ENCODE measurements at places on chromosomes 3 and 15. TPM values are rescaled to one million over a fixed set of nuclear protein-coding genes. Genes with fewer than 3 reads are reported as not detected.

Gene CCDC80
- total RNA-seq: 41.5 TPM

Gene AMT
- 5.0 TPM for total RNA-seq

Gene MKRN2OS
- not detected for total RNA-seq

Gene BCL2A1
- 2.0 TPM for total RNA-seq

Gene GRK7
- total RNA-seq: not detected

DNA sequence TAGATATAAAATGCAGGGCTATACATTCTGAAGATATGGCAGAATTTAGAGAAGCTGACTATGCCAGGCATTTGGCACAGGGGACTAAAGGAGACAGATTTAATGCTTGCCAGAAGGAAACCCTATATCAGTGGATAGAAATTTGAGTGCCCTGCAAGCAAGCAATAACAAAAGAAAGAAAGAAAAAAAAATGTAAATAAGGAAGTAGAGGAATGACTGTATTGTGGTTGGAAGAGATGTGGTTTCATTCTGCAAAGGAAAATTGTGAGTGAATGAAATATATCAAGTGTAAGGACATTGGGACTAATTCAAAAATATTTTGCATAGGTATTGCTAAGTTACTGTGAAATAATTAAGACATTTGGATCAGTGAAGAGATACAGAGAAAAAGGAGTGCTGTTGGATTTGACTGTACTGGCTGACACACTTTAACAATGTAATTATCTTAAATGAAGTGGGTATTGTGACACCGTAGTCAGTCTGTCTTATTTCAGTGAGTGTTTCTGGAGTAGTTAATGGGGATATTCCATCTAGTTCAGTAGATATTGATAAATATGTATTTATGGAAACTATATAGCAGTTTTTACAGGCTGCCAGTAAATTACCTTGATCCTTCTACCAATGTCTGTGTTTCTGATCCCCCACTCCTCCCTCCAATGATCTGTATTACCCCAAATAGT is 418.2 kb downstream of the CNTN4 start:
- H3K27ac ChIP-seq: no peak overlapping the region
- peaks cover 10% of the 10 kb centered on the region for H3K27me3 ChIP-seq
- no peak for DNase-seq
- H3K36me3 ChIP-seq: no peaks in the 10 kb centered on the region

DNA sequence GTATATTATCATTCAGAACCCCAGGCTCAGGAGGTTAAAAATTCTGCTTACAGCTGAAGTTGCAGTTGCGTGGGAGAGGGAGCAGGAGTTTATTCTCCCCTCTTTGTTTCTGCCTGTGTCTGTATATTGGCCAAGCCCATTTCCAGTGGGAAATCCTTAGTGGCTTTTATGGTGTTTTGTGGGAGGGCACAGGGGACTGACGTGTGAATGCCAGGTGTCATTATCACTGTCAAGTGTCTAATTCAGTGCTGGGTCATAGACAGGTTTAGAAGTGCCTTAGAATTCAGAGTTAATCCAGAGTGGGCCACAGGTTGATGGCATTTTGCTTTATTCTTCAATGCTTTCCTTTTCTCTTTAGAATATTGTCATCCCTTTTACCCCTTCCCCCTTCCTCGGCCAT is 33.4 kb downstream of the SLCO3A1 start:
- no peaks in the 10 kb centered on the region for H3K36me3 ChIP-seq
- no peak for DNase-seq
- peaks cover 21% of the 10 kb centered on the region for H3K4me1 ChIP-seq
- H3K27me3 ChIP-seq: no peaks in the 10 kb centered on the region
- H3K27ac ChIP-seq: no peak overlapping the region

GRCh38 chr3:31399271-31399670 is 133.5 kb upstream of the STT3B start:
- H3K4me3 ChIP-seq: no peak overlapping the region
- no peaks in the 10 kb centered on the region for H3K36me3 ChIP-seq
- DNase-seq: no peak
- no peaks in the 10 kb centered on the region for H3K4me1 ChIP-seq
- no peak overlapping the region for H3K27ac ChIP-seq
- no peaks in the 10 kb centered on the region for H3K27me3 ChIP-seq

DNA sequence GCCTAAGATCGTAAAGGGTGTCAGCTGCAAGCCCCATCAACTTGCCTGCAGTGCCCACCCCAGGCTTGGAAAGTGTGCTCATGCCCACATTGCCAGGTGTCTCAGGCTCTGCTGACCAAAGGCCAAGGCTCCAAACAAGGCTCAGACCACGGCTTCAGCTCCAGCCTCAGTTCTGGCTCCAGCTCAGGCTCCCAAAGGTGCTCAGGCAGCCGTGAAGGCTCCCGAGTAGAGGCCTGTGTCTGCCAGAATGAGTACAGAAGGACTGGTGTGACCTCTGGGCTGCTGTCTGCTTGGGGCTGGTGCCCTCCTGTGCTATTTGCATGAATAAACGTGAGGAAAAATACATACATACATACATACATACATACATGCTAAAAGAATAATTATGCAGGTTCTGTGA is 27.9 kb upstream of the UACA start:
- peak; percentile 85 for DNase-seq
- no peaks in the 10 kb centered on the region for H3K27me3 ChIP-seq

GRCh38 chr3:58144478-58145325 is 66.1 kb downstream of the DNASE1L3 start:
- H3K36me3 ChIP-seq: peaks cover 45% of the 10 kb centered on the region
- no peaks in the 10 kb centered on the region for H3K27me3 ChIP-seq
- no peak overlapping the region for H3K4me3 ChIP-seq
- H3K4me1 ChIP-seq: peaks cover 12% of the 10 kb centered on the region
- peak overlapping the region; percentile 54 for H3K27ac ChIP-seq

- H3K4me3 ChIP-seq: no peak overlapping the region
- H3K4me1 ChIP-seq: no peaks in the 10 kb centered on the region
- DNase-seq: no peak
These were observed 21.8 kb upstream of the SHC4 start for GRCh38 chr15:48985516-48985915.

GRCh38 chr3:4494895-4495264 is 1.7 kb downstream of the ITPR1 start:
- H3K4me1 ChIP-seq: peaks cover 22% of the 10 kb centered on the region
- H3K36me3 ChIP-seq: no peaks in the 10 kb centered on the region
- no peaks in the 10 kb centered on the region for H3K27me3 ChIP-seq
- peak overlapping the region; percentile 74 for H3K4me3 ChIP-seq

DNA sequence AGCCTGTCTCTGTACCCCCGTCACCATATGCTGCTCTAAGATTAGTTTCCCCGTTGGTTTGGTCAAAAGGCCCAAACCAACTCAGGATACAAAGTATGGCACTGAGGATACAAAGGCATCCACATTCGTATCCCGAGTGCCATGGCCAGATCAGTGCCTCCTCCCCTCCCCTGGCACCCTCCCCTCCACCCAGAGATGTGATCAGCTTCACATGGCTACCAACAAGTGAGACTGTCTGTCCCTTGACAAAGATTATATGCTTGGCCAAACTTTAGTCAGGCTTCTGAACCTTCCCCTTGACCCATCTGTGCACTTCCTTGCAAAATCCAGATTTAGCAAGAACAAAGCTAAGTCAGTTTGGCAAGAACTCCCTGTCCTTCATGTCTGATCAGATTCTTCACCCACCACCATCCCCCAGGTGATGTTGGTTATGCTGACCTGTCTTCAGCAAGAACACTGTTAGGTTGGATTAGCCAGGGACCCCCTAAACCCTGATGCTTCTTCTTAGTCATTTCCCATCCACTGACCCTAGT is 61.7 kb downstream of the KLF15 start:
- H3K4me1 ChIP-seq: no peaks in the 10 kb centered on the region
- no peak overlapping the region for H3K27ac ChIP-seq
- DNase-seq: no peak
- H3K4me3 ChIP-seq: no peak overlapping the region
- no peaks in the 10 kb centered on the region for H3K36me3 ChIP-seq
- H3K27me3 ChIP-seq: no peaks in the 10 kb centered on the region

DNA sequence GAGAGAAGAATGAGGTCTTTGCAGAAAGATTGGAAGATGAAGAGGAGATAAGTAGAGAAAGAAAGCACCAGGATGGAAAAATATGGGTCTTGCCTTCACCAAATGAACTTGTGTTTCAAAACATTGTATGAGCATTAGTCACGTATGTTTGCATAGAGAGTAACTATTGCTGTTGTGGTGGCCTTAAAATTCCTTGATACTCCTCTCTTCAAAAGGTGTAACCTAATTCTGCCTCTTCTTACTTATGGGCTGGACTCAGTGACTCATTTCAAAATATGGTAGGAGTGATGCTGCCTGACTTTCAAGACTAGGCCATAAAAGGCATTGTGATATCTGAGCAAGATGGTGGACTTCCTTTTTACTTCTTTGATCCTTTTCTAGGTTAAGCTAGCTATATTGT is 228.7 kb upstream of the ZNF385D start:
- no peaks in the 10 kb centered on the region for H3K4me1 ChIP-seq
- H3K27ac ChIP-seq: no peak overlapping the region
- DNase-seq: no peak
- no peaks in the 10 kb centered on the region for H3K36me3 ChIP-seq

DNA sequence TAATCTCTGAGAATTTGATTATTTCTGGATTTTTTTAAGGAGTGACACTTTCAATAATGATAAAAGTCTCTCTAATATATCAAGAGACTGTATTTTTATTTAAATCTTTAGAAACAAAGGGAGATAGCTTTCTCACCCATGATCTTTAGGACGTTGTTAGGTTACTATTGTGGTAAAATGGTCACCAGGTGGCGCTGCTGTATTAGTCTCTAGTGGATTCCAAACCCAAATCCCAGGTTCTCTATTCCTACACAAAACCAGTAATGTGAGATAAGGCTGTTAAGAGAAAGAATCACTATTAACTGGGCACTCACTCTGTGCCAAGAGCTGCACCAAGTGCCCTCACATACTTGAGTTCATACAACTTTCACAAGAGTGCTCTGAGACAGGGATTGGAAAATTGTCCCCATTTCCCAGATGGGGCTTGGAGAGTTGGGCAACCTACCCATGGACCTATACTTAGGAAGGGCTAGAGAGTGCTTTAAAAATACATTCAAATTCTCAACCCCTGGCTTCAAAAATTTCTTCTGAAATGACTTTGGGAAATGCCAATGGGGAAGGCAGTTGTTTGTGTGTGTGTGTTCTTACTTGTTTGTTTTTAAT is 593.4 kb upstream of the TGFBR2 start:
- no peaks in the 10 kb centered on the region for H3K27me3 ChIP-seq
- H3K36me3 ChIP-seq: no peaks in the 10 kb centered on the region
- H3K4me3 ChIP-seq: no peak overlapping the region

GRCh38 chr3:71958533-71958932 is 173.6 kb upstream of the PROK2 start:
- H3K4me3 ChIP-seq: no peak overlapping the region
- H3K36me3 ChIP-seq: no peaks in the 10 kb centered on the region
- no peaks in the 10 kb centered on the region for H3K27me3 ChIP-seq
- H3K4me1 ChIP-seq: no peaks in the 10 kb centered on the region
- H3K27ac ChIP-seq: no peak overlapping the region

All from thyroid gland (tissue), 4 donors.